Activated T-cell treated with anti-CD3 and anti-CD28 coated beads, Interleukin-2, amount 50 U/mL, for 72 hours (primary cell): ENCODE measurements at places on chromosomes 1 and 21.
A peak's percentile ranks its signal among the peaks of the same experiment; 100 is the strongest.

- DNase-seq = no peak
Measured at GRCh38 chr1:160741092-160741501, 2.0 kb downstream of the SLAMF7 start.

GRCh38 chr1:43711049-43711448 is 3.7 kb downstream of the ST3GAL3 start:
- DNase-seq = no peak

DNA sequence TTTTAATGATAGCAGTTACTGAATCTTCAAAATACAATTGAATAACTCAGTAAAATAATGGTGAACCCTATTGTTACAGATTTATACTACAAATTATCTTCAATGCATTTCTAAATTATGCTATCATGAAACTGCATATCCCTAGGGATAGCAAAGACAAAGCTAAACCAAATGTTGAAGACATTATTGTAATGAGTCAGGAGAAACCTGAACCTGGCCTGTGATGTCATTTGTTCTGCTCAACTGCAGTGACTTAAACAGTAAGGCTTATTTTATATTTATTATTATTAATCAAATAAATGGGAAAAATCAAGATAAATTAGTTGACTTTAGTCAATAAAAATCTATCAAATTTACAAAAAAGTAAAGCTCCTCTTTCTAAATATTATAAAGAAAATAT is 100.3 kb downstream of the UCHL5 start:
- DNase-seq = no peak

DNA sequence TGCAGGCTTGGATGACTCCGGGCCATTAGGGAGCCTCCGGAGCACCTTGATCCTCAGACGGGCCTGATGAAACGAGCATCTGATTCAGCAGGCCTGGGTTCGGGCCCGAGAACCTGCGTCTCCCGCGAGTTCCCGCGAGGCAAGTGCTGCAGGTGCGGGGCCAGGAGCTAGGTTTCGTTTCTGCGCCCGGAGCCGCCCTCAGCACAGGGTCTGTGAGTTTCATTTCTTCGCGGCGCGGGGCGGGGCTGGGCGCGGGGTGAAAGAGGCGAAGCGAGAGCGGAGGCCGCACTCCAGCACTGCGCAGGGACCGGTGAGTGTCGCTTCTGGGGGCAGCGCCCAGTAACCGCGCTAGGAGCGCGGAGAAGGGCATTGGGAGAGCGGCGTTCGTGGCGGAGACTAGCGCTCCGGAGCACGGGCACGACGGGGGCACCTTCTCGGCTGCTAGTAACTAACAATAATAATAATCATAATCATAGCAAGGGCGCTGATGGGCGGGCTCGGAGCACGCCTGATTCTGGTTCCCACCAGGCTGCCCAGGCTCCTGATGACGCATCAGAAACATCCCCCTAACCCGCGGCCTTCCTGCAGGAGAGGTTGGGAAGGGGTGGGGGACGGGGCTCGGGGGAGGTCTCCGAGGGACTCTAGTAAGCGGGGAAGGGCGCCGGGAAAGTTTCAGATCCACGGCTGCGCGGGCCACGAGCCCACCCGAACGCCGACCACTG is at the start of gene MX1:
Gene MX1, plus strand, starts transcription at position 286 of the 722 bp plus-strand sequence. CDS start 5,832 bp downstream, outside the sequence.
- peak; percentile 91 for DNase-seq

DNA sequence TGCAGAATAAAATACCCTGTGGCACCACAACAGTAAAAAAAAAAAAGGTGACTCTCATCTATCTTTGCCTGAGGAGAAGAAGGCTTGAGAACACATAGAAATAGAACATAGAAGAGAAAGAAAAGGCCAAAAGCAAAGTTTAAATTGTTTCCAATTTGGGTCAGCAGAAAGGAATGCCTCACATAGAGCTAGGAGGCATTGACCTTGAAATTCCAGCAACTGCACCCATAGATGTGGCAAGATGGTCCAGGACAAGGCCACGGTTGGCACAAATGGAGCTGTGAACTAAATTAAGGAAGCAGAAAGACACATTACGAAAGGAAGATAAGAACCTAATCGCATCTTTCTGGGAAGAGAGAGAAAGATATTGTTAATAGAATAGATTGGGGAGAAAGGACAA is 588.3 kb downstream of the LMO4 start:
- DNase-seq = no peak

- no peak for DNase-seq
Measured at GRCh38 chr1:186152227-186152619, 222.8 kb downstream of the TPR start.

DNA sequence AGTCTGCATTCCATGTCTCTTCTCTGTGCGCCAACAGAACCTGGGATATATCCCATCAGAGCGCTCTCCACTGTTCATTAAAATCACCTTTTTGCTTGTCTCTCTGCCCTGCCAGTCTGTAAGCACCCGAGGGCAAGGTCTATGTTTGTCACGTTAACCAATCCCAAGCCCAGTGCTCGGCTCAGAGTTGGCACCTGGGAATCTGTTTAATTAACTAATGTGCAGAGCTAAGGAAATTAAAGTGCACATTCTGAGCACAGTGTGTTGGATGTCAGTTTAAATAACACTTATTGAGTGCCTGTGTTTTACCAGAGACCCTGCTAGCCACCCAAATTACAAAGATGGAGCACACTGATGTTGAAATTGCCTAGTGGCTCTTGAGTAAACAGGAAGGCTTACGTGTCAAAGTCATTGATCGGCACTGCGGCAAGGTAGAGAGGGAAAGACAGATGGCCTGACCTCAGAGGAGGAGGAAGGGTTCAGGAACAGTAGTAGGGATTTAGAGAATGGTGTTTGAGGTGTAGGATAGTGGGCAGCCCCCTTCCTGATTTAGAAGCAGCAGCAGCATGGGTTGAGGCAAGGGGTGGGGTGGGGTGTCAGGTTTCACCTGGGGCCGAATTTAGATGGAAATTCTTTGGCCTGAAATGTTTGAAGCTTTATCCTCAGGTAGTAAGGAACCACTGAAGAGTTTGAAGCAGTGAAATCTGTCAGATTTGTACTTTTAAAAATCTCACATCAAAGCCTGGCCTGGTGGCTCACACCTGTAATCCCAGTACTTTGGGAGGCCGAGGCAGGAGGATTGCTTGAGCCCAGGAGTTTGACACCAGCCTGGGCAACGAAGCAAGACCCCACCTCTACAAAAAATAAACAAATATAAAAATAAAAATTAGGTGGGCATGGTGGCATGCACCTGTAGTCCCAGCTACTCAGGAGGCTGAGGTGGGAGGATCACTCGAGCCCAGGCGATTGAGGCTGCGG is 7.7 kb downstream of the ARMH1 start:
- no peak for DNase-seq

DNA sequence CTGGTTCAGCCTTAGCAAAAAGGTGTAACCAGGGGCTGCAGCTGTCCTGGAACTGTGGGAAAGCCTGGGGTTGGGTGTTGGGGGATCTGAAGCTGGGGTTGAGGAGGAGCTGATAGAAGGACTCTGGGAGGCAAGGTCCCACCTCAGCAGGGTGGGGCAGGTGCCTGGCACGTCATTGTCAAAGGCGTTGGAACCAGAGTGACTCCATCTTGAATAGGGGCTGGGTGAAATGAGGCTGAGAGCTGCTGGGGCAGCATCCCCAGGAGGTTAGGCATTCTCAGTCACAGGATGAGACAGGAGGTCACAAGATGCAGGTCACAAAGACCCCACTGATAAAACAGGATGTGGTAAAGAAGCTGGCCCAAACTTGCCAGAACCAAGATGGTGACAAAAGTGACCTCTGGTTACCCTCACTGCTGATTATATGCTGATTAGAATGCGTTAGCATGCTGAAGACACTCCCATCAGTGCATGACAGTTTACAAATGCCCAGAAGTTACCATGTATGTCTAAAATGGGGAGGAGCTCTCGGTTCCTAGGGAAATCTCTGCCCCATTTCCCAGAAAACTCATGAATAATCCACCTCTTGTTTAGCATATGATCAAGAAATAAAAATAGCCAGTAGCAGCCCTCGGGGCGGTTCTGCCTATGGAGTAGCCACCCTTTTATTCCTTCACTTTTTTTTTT is 85.4 kb downstream of the IER5 start:
- no peak for DNase-seq

GRCh38 chr1:3626025-3626424 is 1.2 kb downstream of the TPRG1L start:
- no peak for DNase-seq

DNA sequence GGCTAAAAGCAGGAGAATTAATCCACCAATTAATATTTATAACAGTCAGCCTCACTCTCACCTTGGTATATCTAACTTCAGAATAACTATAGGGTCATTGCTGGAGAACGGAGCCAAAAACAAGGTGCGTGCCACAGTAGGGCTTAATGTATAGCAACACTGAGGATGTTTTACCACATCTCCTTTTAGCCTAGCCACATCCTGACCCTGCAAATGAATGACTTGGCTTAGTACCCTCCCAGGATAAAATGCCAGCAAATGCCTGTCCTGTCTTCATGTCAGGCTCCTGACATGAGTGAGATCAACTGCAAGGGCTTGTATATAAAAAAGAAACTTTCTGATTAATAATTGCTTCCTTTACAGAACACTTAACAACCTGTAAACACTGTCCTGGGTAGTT is 2.7 kb upstream of the CDC42BPA start:
- DNase-seq = no peak

DNA sequence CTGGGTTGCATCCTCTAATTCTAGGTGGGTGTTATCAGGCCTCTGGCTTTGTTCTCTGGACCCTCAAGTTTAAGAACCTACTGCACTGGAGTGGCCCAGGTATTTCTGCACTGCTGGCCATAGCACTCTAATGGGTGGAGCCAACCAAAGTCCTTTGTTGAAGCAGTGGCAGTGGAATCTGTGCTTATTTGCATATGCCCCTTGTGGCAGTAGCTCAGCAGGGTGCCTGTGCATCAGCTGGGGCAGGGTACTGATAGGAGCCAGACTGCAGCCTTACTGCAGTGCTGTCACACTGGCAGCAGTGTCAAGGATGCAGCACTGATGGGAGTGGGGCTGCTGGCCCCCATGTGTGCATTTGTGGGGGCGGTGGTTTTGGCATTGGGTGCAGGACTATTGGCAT is 660.6 kb downstream of the LRRIQ3 start:
- DNase-seq = no peak

GRCh38 chr21:42481169-42481568 is 14.9 kb downstream of the RSPH1 start:
- no peak for DNase-seq

GRCh38 chr1:180898441-180899219 is 14.1 kb upstream of the KIAA1614 start:
- DNase-seq = no peak

DNA sequence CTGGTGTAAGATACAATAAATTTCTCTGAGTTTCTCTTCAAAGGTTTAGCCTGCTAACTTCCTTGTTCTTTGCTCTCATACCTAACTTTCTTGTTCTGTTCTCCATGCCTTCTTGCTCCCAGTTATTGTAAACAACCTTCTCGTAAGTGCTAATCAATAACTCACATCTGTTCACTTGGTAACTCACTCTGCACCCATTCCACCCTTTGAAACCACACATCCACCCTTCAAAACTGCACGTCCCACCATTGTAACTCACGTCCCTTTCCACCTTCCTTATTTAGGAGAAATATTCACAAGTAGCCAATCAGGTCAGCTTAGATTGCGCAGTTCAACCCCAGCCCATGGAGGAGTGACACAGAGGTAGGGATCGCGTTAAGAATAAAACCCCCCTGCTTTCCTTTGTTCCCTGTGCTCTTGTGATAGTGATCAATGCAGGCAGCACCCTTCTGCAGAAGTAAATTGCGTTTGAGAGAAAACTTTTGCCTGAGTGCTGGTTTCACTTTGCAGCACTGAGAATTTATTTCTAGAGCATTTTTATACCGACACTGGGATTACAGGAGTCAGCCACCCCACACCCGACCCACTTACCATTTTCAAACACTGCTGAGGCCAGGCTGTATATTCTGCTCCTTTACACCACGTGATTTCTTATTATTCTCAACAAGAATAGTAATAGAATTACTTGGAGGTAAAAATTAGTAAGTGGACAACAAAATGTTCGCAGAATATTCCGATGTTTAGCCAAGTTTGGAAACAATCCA is 789.2 kb upstream of the RGS18 start:
- DNase-seq = no peak

GRCh38 chr1:185421485-185422107 is 104.6 kb upstream of the IVNS1ABP start:
- no peak for DNase-seq

- DNase-seq = peak; percentile 72
Measured at GRCh38 chr1:243849421-243850201, 432 bp downstream of the AKT3 start.

DNA sequence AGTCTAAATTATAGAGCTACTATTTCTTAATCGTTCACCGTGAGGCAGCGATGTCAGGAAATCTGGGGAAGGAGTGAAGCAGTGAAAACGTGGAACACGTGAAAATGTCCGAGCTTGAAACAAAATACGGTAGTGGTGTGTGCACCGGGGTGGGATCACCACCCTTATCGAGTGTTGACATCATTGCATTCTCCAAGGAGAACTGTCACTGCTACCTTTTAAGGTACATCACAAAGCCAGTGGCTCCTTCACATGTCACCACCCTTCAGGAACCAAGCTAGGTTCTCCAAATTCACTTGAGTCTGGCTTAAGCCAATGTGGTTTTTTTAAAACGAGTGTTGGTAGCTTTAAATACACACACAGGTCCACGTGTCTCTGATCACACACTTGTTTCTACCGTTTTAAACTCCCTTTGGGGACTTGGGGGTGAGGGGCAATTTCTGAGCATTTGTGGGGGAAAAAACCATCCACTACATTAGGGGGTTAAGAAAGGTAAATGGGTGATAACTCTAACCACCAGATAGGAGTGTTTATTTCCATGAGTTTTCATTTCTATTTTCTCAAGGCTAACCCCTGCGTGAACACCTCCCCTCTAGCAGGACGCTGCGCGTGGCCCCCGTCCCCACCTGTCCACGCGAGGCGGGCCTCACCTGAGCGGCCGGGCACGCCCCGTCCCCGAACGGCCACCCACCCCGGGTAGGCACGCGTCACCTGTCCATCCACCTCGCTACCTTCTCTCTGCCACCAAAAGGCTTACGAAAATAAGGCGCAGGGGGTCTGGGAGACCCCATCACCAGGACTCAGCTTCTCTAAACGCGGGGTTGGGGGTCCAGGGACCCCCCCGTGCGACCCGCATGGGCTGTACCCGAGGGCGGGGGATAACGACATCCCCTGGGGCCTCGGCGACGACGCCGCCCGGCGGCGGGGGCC is 978 bp downstream of the PRDM15 start:
- peak; percentile 48 for DNase-seq

- no peak for DNase-seq
Measured at GRCh38 chr1:50705699-50706098, 254.4 kb downstream of the FAF1 start.

DNA sequence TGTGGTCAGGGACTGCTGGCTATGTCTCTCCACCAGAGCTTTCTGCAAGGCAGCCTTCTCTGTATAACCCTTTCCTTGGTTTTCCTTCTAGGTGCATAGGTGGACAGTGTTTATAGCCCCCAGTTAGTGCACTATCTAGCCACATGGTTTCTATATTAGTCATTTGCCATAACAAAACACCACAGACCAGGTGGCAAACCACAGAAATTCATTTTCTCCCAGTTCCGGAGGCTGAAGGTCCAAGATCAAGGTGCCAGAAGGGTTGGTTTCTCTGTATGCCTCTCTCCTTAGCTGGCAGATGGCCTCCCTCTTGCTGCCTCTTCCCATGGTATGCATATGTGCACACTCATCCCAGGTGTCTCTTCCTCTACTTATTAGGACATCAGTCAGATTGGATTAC is 106.4 kb downstream of the KAZN start:
- no peak for DNase-seq
